ENCODE measurements at places on chromosomes 5 and 9.

DNA sequence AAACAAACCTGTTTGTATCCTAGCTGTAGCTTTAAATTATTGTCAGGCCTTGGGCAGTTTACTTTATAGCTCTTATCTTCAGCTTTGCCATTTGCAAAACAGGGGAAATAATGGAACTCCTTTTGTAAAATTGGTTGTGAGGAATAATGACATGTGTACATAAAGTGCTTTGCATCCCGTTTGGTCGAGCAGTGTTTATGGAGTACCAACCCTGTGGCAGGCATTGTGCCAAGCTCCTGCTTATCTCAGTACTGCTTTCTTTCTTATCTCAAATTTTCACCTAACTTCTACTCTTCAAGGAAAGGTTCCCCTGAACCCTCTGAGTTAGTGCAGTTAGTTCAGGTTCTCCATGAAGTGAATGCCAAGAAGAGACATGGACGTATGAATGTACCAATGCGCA lies 9.4 kb upstream of the TENT2 start:
- no peak for DNase-seq

DNA sequence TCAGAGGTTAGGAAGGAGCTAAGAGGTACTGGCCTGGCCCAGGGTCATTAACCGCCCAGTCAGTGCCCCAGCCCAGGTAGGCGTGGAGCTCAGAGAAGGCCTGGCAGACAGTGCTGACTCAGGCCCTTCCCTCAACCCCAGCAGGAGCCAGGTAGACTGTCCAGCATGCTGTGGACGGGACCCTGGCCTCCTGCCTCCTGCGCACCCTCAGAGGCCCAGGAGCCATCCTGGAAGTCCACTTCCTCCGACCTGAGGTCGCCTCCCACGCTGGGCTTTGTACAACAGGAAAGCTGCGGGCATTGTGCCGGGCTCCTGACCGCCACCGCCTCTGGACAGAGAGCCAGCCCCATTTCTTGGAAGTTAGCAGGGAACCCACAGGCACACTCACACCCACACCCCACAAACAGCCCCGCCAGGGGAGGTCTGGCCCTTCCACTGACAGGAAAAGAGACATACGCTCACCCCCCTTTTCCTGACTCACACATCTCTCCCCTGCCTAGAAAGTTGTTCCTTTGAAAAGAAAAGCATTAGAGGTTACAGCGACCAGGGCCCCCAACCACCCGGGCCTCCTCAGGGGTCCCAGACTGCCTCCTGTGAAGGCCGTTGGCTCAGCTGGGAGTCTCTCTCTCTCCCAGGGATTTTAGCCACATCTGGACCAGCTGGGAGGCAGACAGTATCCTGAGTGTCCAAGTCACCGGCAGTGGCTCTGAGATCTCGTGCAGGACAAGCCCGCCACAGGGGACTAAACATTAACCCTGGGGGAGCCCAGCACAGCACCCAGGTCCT lies 7.7 kb downstream of the RALGDS start:
- DNase-seq, result no peak

- no peak for DNase-seq
These were observed 97.0 kb upstream of the COL5A1 start for GRCh38 chr9:134544388-134545214.

- no peak for DNase-seq
These were observed 2.4 kb downstream of the ANXA6 start for GRCh38 chr5:151154931-151155774.

- no peak for DNase-seq
These were observed 216.8 kb downstream of the TUSC1 start for GRCh38 chr9:25461416-25461815.

DNA sequence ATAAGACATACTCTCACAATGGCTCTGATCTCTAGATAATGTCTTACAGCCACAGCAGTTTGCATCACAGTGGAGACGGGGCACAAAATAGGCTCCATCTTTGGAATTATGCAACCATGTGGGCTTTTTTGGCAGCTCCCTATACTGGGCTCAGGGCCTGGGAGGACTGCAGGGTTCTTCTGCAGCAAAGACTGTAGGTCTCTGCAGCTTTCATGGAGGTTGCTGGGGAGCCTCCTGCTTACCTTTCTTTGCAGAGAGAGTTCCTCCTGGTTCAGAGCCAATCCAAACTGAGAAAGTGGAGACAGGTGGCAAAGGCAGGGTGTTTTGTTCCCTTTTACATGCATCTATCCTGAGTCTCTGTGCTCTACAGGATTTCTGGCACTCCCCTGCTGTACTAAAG lies 558.0 kb downstream of the TLR4 start:
- no peak for DNase-seq

DNA sequence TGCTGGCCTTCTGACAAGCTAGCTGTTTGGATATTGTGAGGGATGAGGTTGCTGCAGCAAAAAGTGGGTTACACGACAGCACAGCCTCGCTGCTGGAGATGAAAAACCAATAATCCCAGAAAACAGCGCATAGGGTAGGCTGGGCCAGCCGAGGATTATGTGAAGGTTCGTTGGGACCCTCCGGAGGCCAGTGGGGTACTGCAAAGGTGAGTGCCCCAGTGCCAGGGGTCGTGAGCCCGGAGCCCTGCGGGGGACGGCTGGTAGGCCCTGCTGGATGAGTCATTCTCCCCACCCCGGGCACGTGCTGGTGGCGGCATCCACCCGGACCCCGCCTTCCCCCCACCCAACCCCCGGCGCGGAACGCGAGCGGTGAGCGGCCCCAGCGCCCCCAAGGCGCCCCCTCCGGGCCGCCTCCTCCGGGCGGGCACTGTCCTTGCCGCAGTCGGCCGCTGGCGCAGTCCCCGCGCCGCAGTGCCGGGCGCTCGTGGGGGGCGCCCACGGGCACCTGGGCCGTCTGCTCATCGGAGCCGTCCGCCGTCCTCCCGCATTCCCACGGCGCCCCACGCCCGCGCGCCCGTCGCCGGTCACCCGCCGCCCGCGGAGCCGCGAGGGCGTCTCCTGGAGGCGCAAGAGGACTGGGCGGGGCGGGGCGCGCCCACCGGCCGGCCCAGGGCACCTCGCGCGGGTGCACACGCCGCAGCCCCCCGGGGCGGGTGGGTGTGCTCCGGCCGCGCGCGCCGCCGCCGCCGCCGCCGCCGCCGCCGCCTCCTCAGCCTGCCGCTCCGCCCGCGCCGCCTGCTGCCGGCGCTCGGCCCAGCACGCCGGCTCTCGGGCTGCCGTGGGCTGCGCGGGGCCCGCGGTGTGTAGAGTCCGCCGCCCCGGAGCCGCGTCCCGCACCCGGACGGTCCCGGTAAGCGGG lies at the start of gene PHF24:
Gene PHF24, plus strand, starts transcription at position 794 of the 919 bp plus-strand sequence. CDS start 13,014 bp downstream, outside the sequence.
- no peak for DNase-seq

DNA sequence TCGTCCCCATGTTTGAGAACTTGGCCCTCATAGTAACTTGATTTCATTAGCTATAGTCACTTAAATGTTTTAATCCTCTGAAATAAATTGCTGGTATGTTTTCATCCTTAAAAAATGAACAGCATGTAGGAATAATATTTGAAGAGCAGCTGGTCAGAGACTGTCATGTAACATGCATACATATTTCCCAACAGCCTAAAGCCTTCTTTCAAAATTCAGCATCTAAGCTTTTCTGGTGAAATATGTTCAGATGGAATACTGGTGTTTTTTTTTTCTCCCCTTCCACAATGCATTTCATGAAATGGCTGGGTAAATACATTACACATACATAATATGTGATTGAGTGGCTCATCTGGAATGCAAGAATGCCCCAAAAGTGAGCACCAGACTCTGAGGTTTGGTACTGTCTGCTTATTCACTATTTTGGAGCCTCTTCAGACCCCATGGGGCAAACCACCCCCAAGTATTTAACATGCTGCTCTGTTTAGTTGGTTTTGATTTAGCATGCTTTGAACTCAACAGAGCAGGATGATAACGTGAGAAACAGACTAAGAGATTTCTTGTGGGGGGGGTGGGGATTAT lies 94.0 kb downstream of the SMARCA2 start:
- DNase-seq, result no peak

- DNase-seq, result no peak
These were observed 8.3 kb downstream of the PTBP3 start for GRCh38 chr9:112325127-112325526.

GRCh38 chr5:107670087-107670931 lies 428 bp downstream of the EFNA5 start:
- no peak for DNase-seq

GRCh38 chr9:92720209-92720765 lies 44.3 kb downstream of the BICD2 start:
- DNase-seq, result no peak

DNA sequence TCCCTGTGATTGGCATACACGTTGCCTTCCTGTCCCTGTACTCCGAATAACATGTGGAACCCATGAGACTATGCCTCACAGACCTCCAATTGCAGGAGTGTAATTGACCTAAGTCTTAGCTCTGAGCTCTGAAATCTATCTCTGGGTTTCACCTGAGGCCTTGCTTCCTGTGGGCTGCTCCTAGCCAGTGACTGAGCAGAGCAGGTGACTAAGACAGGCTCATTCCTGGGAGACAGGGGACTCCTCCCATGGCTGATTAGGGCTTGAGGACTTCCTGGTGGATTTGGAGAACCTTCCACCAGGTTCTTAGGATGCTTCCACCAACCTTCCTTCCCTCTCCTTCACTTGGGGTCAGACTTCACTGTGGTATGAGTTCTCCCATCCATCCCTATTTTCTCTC lies 22.3 kb upstream of the MIER3 start:
- DNase-seq, result no peak

- DNase-seq, result no peak
These were observed 1774.7 kb upstream of the ACO1 start for GRCh38 chr9:30609713-30610112.

DNA sequence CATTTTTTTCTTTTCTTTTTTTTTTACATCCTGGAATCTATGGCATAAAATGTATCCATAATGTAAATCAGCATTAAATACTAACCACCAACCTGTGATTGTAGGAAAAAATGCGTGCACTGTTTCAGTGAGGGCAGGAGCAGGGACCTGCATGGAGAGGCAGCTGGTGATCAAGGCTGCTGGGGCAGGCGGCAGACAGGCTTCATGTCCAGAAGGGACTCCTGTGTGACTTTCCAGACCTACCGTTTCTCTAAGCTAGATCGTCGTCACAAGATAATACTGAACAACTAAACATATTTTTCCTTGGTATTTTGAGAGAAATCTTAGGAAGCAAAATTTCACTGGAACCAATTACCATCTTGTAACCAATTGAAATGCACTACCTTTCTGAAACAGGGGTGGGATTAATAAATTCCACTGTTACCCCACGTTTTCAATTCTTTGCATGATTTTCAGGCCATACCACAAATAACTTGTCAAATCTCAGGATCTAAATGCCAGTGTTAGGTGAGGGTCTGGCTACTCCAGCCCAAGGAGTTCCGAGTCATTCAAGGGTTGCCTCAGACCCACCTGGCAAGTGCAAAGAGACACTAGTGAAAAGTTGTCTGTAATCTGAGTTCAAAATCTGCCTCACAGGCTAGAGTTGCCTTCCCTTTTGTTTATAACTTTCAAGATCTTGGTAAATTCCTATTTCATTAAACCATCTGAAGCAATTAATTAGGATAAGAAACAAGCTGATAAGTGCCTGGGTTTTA lies 198.2 kb downstream of the SEMA5A start:
- no peak for DNase-seq

DNA sequence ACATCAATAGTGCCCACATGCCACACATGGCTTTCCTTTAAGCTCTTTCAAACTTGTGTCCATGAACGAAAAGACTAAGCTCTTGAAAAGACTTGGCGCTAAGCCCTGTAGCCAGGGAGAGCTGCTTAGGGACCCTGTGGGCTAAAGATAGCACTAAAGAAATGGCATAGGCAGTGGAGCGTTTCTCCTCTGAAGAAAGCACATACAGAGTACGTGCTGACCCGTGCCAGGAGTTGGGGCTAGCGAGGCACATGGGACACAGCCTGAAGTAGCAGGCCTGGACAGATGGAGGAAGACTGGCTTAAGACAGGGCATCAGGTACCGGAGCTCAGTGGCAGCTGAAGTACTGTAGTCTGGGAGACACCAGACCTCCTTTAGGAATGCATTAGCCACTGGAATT lies 39.7 kb downstream of the ADGRV1 start:
- DNase-seq, result no peak

- no peak for DNase-seq
These were observed 54.2 kb upstream of the HSPA9 start for GRCh38 chr5:138629392-138629791.

GRCh38 chr5:90055831-90056328 lies 353.7 kb downstream of the CETN3 start:
- DNase-seq, result no peak

- no peak for DNase-seq
These were observed 43.7 kb upstream of the TTC1 start for GRCh38 chr5:159965031-159965837.

DNA sequence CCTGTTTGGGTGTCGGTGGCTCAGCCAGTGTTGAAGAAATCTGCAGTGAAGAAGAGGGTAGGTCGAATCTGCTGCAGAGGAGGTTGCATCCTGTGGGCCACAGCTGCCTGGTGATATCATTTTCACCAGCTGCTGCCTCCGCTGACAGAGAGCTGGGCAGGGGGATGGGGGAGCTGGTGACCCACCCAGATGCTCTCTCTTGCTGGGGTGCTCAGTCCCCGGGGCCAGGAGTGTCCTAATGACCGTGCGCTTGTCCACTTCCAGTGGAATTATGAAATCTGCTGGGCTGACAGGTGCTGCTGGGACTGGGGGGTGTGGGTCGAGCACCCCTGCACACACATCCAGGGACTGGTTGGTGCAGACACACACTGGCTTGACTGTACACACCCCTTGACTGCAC lies 83.2 kb upstream of the IRX4 start:
- no peak for DNase-seq

DNA sequence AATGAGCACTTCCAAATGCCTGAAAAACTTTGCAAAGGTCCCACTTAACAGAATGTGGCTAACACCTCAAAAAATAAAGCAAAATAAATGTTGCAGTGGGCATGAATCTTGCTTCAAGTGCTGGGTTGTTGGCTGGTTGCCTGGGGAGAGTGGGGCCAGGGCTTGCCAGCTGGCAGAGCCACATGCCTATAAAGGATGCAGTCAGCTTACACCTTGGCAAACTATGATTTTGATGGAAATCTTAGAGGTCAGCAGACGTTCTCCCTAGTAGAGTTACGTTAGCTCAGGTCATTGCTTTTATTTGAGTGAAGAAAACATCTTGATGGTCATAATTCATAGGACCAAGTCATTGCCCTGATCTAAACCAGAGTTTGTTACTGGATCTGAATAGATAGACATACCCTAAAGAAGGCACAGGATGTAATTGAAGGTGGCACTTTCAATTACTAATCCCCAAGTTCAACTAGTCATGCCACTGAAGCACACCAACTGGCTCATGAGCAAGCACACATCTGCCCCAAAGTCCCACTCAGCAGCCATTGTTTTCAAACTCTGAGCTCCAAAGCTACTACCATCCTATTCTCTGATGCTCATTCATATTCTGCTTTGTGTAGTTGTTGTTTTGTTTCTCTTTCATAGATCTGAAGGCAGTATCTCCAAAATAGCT lies 51.2 kb upstream of the ZSWIM6 start:
- DNase-seq, result no peak

All from HuH-7.5 (cell line).